GM12891 (cell line): ENCODE measurements at places on chromosomes 7 and 10.

- DNase-seq, result no peak
Measured at GRCh38 chr7:25638068-25638467, 409.8 kb upstream of the NPVF start.

- DNase-seq, result no peak
Measured at GRCh38 chr10:29023678-29024077, 265.2 kb upstream of the LYZL1 start.

DNA sequence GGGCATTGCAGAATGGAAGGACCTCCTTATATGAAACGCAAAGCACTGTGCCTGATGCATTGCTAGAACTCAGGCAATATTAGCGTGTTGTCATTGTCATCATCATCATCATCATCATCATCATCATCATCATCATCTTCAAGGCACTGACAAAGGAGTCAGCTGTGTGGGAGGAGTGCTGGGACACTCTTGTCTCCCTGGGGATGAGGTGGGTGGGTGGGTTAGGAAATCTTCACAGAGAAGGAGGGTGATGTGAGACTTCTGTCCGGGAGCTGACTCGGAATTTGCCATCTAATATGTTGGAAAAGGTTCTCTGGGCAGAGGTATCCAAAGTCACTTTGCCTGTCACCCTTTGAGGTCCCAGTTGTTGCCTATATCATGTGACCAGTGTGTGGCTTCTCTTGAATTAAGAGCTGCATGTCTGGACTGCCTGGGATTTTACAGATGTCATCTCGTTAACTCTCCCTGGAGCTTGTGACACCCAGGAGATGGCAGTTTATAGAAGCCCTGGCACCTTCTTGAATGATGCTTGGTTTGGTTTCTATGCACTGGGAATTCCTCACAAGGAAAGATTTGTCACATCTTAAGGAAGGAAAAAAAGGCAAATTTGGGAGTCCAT is 7.1 kb downstream of the HTRA1 start:
- no peak for DNase-seq

GRCh38 chr7:140334341-140335057 is 63.8 kb downstream of the SLC37A3 start:
- no peak for DNase-seq

GRCh38 chr10:94683214-94684054 is at the start of gene CYP2C18:
CYP2C18 (plus strand) TSS chr10:94683729; CDS start chr10:94683820, 91 bp downstream.
- DNase-seq, result no peak

- DNase-seq, result no peak
Measured at GRCh38 chr10:110762849-110763211, 108.9 kb upstream of the PDCD4 start.

DNA sequence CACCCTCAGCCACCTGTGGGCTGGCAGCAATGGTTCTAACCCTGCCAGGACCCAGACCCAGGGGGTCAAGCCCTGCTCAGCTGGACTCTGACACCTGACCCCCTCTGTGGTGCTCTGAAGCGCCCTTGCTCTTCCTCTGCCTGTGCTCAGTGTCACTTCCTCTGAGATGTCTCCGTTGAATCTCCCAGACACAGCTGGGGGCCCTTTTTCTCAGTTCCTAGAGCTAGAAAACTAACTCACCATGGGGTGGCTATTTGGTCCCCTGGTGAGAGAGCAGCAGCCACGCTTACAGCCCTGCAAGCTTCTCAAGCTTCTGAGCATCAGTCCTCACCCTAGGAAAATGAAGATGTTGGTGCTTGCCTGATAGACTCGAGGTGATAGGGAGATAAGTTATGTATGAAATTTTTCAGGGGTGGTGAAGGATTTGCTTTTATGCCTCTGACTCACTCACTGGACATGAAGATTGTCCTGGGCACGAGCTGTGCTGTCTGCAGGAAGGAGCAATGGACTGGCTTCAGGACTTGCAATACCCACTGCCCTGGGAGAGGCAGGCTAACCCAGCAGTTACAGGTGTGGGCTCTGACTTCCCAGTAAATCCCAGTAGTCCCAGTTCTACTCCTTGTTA is 29.6 kb downstream of the COL13A1 start:
- no peak for DNase-seq

- no peak for DNase-seq
Measured at GRCh38 chr10:22365644-22366434, 20.5 kb downstream of the SPAG6 start.

DNA sequence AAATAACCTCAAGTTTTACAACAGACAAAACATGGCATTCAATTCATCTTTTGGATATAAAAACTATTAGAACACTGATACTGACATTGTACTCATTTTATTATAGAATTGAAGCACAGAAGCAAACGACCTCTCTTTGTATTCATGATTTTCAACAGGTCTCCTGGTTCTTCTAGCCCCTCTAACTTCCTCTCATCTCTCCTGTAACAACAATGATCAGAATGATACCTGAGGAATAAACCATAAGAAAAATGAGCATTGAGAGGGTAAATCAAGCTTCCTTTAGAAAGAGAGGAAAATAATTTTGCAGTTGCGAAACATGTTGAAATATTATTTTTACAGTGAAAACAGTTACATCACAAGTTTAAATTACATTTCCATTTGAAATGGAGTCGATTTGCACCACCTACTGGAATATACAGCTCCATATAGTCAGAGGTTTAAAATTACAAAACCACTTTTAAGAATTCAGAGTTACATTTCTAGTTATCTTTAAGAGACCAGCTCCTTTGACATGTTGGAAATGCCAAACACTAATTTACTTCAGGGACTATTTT is 17.5 kb upstream of the TEX36 start:
- DNase-seq, result no peak

- no peak for DNase-seq
Measured at GRCh38 chr7:76238326-76238725, 36.6 kb downstream of the SRRM3 start.

DNA sequence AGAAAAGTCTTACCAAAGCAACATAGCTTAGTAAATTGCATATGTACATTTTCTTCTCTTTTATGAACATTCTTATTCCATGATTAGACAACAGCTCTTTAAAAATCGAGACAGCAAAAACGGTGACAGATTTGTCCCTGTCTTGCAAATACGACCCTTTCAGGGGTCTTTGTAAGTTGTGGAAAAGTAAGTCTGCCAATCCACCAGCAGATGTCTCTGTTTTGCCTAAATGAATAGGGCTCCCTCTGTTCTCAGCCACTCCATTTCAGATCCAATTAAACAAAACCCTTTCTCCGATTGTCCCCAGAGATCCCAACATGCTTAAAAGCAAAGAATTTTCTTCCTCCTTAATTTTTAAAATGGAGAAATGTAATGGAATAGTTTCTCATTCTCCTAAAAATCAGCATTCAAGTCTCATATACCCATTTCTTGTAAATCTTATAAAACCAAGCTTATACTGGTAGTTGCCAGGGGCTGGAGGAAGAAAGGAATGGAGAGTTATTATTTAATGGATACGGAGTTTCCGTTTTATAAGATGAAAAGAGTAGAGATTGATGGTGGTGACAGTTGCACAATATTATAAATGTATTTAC is 61.0 kb upstream of the NFE2L3 start:
- DNase-seq, result no peak

DNA sequence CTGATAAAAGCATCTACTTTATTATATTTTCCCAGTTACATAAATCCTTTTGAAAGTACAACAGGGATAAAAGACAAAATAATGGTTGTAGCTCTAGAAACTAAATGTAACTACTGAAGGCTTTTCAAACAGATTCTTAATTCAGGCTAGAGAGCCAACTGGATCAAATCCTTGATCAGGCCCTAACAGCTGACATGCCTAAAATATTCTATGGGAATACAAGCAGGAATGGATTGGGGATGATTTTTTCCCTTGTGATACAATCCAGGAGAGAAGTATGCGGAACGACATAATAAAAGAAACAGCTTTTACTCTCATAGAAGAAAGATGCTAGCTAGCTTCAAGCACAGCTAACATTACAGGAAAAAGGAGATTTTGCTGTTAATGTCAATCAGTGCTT is 49.0 kb downstream of the NT5C2 start:
- DNase-seq, result no peak

DNA sequence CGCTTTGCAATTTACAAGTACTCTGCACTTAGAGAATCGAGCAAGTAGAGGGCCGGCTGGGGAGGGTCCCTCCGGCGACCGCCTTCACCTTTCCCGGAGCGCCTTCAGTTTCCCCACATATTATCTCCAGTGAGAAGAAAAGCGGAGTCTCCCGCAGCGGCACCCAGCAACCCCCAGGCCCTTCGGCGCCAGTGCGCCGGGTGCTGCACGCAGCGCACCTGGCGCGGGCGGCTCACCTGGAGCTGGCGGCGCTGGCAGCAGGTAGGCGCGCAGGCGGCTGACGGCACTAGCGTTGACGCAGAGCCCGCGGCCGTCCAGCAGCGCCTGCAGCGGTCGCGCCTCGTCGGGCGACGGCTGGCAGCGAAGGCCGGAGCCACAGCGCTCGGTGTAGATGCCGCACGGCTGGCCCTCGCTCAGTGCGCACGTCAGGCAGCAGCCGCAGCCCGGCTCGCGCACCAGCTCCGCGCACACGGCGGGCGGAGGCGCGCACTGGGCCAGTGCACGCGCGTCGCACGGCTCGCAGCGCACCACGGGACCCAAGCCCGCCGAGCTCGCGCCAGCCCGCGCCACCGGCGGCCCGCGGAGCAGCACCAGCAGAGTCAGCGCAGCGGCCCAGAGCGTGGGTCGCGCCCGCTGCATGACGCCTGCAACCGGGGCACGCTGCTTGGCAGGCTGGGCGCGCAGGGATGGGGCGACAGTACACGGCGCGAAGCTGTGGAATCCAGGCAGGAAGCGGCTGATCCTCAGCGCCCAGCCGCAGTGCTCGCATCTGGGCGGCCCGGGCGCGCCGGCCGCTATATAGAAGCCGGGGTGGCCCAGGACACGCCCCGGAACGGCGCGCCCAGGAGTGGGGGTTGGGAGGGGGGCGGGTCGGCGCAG is at the start of gene IGFBP3:
TSS of gene IGFBP3 (minus strand) at position 771 of the 879 bp plus-strand sequence. CDS start at position 639, 132 bp downstream.
- no peak for DNase-seq

DNA sequence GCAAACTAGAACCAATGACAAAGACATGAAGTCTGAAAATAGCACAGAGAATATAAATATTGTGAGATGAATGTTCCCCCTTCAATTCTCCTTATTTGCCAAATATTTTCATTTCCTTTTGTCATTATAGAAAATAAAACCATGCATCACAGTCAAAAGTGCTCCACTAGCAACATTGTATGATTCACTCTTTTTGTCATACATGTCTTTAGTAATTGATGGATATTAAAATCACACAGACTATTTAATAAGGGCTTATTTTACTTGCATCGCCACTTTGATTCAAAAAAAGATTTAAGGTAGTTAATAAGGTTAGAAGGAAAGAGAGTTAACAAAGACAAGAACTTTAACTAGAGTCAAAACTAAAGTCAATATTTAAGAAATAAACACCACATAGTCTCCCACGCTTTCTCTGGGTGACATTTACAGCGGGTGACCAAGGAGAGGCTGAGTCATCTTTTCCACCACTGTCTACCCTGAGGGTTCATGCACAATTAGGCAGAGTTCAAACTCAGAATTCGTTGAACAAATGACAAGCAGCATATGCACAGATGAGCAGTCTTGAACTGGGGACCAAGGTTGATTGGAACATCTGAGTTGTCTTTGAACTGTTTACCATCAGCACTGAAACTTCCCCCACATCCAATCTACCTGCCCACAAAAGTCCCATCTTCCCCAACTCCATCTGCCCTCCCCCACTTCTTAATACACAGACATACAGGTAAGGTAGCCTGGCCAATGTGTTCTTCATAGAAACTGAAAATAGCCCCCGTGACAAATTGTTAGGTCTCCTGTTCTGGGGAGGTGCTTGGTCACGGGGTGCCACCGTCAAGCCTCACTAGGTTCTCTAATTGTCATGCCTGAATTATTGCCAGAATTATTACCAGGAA is 42.5 kb downstream of the C7orf25 start:
- DNase-seq, result no peak

GRCh38 chr10:69398466-69398865 is 18.3 kb downstream of the TACR2 start:
- no peak for DNase-seq

DNA sequence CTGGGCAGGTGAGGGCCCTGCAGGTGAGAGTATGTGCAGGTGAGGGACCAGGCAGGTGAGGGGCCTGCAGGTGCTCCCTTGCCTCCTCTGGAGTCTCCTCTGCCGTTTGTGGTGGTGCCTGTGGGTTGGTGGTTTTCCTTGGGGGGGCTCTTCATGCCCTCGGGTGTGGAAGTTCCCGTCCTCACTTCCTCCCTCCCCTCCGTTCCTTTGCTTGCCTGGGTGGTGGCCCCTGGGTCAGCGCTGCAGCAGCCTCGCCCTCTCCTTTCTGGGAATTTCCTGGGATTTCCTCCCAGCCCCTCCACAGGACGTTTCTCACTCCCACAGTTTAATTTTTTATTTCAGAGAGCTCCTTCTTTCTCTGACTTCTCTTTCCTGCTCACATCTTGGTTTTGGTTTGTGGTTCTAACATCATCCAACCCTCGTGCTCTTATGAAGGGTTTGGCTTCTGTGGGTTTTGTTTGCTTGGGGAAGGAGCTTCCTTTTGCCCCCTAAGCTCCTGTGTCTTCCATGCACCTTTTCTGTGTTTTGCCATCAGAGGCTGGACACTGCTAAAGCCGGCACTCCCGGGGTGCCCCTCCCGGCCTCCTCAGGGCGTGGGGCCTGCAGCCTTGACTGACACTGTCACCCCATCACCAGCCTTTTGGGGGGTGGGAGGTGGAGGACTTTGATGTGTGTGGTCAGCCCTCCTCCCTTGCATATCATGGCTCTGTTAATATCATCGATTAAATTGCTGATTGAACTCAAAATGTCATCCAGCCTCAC is 29.2 kb upstream of the ADGRA1 start:
- DNase-seq, result no peak

DNA sequence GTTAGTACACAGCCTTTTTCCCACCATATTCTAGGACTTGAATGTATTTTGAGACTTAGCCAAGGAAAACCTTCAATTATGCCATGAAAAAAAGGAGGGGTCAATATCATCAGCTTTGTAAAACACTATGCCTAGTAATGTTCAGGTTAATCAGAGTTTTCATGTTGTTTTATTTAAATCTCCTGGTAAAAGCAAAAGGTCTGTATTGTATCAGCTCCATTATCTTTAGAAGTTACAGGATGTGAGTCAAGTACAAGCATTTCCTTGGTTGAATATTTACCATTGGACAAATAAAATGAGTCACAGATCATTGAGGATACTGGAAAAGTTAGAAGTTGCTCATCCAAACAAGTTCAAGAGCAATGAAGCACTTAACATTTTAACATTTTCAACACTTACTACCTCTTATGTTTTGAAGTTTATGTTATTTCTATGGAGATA is 89.9 kb upstream of the CAPZA2 start:
- DNase-seq, result no peak
